Activated T-helper 1 cell treated with anti-CD3 and anti-CD28 coated beads, Interleukin-12 subunit alpha, Interleukin-12 subunit beta, Interleukin-2, Interleukin-4 antibody, amounts not matched to agents 30 ng/mL and 10 ng/mL and 1 ng/mL, durations not matched to agents 14 hours and 24 hours and 36 hours (primary cell): ENCODE measurements at places on chromosomes 2 and 18.

DNA sequence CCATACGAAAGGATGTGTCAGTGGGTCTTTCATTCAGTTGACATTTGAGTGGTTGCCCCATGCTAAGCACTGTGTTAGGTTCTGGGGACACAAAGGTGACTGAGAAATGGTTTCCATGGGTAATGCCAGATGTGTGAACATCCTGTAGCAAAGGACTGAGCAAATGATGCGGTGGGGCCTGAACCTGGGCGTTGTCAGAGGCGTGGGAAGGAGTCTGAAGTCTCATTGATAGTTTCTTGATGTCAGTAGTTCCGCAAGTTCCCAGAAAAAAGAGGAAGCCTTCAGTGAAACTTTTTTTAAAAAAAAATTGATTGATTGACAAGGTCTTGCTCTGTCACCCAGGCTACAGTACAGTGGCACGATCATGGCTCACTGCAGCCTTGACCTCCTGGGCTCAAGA lies 56.9 kb downstream of the LIMS1 start:
- H3K27ac ChIP-seq = peak overlapping the region; percentile 70
- peaks cover 2% of the 10 kb centered on the region for H3K36me3 ChIP-seq

GRCh38 chr2:54090521-54091117 lies 24.8 kb upstream of the ACYP2 start:
- no peak overlapping the region for H3K27ac ChIP-seq
- peaks cover 4% of the 10 kb centered on the region for H3K36me3 ChIP-seq
- H3K4me1 ChIP-seq = peaks cover 8% of the 10 kb centered on the region
- H3K27me3 ChIP-seq = peaks cover 2% of the 10 kb centered on the region

DNA sequence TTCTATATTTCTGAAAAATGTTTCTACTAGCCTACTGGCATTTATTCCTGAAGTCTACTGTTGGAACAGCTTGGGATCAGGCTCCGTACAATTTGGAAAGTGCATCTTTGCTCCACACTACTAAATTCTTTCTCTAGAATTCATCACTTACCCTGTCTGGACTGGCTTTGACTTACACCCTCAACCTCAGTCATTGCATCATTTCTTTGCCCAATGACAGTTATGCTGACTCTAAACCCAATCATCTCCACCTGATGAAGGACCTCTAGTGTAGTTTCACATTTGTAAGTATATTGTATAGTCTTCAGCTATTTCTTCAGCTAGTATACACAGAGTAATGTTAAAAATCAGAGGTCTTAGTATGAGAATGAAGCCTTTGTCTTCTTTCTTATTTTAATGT lies 359.6 kb upstream of the MC4R start:
- no peak overlapping the region for H3K4me3 ChIP-seq
- H3K36me3 ChIP-seq = no peaks in the 10 kb centered on the region
- no peak overlapping the region for H3K27ac ChIP-seq
- no peaks in the 10 kb centered on the region for H3K4me1 ChIP-seq

DNA sequence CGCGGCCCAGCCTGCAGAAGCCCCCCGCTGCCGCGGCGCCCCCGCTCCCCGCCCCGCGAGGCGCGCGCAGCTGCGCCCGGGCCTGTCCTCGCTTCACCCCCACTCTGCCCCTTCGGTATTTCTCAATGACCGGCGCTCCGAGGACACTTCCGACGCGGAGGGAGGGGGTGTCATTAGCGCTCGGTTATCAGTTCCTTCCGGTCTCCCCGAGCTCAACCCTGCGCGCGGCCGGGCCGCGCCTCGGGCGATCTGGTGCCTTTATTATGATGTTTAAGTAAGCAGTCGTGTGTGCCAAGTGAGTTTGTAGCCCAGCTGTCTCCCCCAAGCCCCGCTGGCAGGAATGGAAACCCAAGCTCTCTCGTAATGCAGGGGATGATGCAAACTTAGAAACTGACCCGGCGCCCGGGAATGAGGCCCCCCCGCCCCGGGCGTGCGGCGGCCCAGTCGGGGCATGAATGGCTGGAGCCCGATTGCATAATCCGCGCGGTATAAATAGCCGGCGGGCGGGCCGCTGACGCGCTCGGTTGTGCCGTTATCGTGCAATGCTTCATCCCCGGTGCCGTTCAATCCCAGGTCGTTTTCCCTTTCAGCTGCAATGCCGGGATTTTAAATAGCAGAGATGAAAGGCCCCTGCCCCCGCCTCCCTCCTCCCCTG lies 3.9 kb upstream of the SPRED2 start:
- DNase-seq = peak; percentile 11
- H3K4me1 ChIP-seq = peaks cover 27% of the 10 kb centered on the region
- peak overlapping the region; percentile 87 for H3K4me3 ChIP-seq
- H3K36me3 ChIP-seq = peaks cover 2% of the 10 kb centered on the region

DNA sequence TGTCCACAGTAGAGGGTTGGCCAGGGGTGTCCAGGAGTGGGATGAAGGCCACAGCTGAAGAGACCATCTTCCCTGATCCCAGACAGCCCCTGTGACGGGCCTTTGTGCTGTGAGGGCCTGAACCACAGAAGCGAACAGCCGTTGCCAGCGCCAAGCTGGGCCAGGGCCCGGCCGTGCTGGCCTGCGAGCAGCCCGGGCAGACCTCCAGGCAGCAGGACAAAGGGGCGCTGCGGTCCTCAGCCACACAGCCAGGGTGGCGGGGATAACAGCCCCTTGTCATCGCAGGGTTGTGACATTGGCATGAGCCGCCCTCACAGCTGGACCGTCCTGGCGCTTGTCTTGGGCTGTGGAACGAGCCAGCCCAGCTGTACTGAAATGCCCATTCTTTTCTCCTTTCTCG lies 161.1 kb downstream of the FAM210A start:
- DNase-seq = no peak
- no peak overlapping the region for H3K27ac ChIP-seq
- H3K27me3 ChIP-seq = no peaks in the 10 kb centered on the region

DNA sequence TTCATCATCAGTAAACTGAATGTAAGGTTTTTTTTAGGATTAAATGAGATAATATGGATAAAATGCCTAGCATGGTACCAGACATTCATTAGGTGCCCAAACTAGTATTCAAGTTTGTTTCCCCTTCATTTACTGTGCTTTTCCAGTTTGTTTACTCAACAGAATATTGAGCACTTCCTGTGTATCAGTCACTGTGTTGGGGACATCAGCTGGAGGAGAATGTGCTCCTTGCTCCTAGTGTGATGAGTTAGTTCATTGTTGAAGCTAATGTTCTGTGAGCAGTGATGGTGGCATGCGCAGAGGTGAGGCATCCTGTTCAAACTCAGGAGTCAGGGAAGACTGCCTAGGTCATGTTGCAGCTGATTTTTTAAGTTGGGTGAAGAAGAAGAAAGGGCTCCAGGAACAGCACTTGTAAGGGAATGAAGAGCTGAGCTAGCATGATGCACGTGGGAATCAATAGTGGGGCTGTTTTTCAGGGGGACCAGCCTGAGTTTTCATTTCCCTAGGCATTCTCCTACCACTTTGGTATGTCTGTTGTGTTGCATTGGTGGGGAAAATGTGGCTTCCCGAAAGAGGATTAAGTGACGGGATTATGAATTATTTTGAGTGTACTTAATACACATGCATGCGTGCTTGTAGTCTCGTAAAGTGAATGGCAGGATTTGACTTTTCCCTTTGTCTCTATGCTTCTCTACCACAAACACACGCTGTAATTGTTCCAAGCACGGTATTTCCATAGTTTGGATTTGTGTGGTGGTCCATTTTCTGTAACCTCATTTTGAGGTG lies 23.7 kb downstream of the TTLL4 start:
- H3K4me3 ChIP-seq = no peak overlapping the region
- H3K36me3 ChIP-seq = peaks cover 33% of the 10 kb centered on the region
- no peak for DNase-seq
- no peaks in the 10 kb centered on the region for H3K27me3 ChIP-seq

DNA sequence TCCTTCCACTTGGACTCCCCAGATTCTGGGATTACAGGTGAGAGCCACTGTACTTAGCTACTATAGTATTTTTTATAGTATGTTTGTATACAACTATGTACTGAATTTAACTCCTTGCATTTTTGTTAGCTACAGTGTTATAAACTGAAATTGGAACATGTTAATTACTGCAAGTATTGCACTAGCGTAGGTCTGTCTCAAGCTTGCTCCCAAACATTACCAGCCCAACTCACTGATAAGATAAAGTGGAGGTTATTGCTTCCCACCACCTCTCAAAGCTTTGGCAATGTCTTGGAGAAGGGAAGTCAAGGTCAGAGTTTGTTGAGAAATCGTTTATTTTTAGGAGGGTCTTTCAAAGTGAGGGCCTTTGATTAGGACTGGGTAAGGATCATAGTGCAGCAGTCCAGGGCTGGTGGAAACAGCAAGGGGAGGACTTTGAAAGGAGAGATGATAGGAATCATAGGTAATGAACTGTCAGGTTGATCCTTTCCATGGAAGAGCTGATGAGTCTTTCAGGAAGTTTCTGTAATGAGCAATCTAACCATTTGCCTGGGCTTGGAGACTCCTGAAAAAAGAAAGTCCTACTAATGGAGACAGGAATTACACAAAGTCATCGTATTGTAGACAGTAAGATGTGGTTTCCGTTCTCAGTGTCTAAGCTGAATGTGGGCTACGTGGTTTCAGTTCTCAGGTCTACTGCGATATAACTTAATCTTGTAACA lies 257.1 kb downstream of the MYO3B start:
- H3K27ac ChIP-seq = no peak overlapping the region
- peaks cover 27% of the 10 kb centered on the region for H3K27me3 ChIP-seq
- H3K4me1 ChIP-seq = peaks cover 21% of the 10 kb centered on the region
- DNase-seq = no peak
